ENCODE measurements at places on chromosomes 13 and 19. TPM values are rescaled to one million over a fixed set of nuclear protein-coding genes. Genes with fewer than 3 reads are reported as not detected.

Gene RXFP2
- total RNA-seq = not detected

Gene RNF17
- not detected for total RNA-seq

Gene ZNF611
- 26.6 TPM for total RNA-seq

DNA sequence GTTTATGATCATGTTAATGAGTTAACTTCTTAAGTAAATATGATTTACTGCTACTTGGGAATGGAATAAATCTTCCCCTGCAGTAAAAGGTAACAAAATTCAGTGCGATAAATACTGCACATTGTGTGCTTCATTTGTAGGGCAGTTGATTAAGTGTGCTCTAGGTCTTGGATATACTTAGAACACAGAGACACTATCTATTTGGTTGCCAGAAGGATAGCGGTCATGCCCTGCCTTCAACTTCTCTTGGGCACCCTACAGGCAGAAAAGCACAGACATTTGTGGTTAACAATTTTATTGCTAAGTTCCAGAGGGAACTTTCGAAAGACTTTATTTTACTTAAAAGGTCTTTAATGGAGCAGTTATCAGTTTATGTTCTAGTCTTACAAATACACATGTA is 605.8 kb downstream of the PCDH9 start:
- no peak for DNase-seq

GRCh38 chr19:6802336-6803035 is 30.0 kb downstream of the VAV1 start:
- peak; percentile 61 for DNase-seq
